ENCODE measurements at places on chromosomes 2 and 18. TPM values are rescaled to one million over a fixed set of nuclear protein-coding genes. Genes with fewer than 3 reads are reported as not detected.

DNA sequence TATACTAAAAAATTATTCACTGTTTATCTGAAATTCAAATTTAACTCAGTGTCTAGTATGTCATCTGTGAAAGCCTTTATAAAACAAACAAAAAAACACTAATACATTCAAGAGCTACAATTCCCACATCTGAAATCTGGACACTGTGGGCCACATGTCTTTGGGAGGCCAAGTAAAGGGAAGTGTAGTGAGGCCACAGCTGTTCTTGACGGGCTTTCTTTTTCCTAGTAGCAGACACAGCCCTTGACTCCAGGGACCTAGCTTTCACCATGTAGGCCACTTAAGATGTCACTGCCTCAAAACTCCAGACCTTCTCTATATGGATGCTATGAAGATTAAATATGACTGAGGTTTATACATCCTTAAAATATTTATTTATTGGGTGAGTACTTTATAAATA is 91.1 kb downstream of the RBMS1 start:
- no peak overlapping the region for H3K4me3 ChIP-seq
- peak overlapping the region; percentile 41 for H3K27ac ChIP-seq
- H3K36me3 ChIP-seq, result no peaks in the 10 kb centered on the region
- DNase-seq, result no peak
- peaks cover 55% of the 10 kb centered on the region for H3K4me1 ChIP-seq

- no peaks in the 10 kb centered on the region for H3K36me3 ChIP-seq
- H3K27me3 ChIP-seq, result no peaks in the 10 kb centered on the region
- H3K4me3 ChIP-seq, result no peak overlapping the region
- H3K4me1 ChIP-seq, result no peaks in the 10 kb centered on the region
Observed at GRCh38 chr18:79790996-79791972, 6.5 kb upstream of the KCNG2 start.

DNA sequence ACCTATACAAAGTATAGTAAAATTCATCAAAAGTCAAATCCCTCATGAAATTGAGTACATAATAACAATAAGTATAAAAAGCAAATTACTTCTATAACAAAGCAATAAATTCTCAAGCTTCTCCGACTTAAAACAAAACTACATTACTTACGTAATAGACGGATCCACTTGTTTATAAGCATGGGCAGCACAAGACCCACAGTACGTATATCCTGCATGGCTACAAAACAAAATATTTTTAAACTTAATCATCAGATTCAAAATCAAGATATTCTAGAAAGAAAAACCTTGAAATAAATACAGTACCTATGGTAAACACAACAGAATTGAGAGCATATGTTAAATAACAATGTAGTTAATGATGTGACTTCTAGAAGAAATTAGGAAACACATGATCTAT is 78.9 kb downstream of the MEMO1 start:
- no peak for DNase-seq
- H3K27me3 ChIP-seq, result no peaks in the 10 kb centered on the region
- H3K4me1 ChIP-seq, result no peaks in the 10 kb centered on the region
- no peak overlapping the region for H3K4me3 ChIP-seq
- H3K27ac ChIP-seq, result no peak overlapping the region
- no peaks in the 10 kb centered on the region for H3K36me3 ChIP-seq

GRCh38 chr18:46034230-46034629 is 37.8 kb downstream of the PSTPIP2 start:
- no peaks in the 10 kb centered on the region for H3K4me1 ChIP-seq
- H3K4me3 ChIP-seq, result no peak overlapping the region
- no peaks in the 10 kb centered on the region for H3K27me3 ChIP-seq

- no peaks in the 10 kb centered on the region for H3K27me3 ChIP-seq
- no peaks in the 10 kb centered on the region for H3K36me3 ChIP-seq
- no peak overlapping the region for H3K27ac ChIP-seq
- H3K4me3 ChIP-seq, result no peak overlapping the region
- no peak for DNase-seq
Observed at GRCh38 chr18:66150650-66151049, 399.8 kb downstream of the CDH7 start.

GRCh38 chr2:153311432-153311831 is 167.1 kb downstream of the RPRM start:
- H3K27ac ChIP-seq, result no peak overlapping the region
- H3K4me1 ChIP-seq, result no peaks in the 10 kb centered on the region
- DNase-seq, result no peak
- H3K4me3 ChIP-seq, result no peak overlapping the region
- H3K27me3 ChIP-seq, result no peaks in the 10 kb centered on the region

DNA sequence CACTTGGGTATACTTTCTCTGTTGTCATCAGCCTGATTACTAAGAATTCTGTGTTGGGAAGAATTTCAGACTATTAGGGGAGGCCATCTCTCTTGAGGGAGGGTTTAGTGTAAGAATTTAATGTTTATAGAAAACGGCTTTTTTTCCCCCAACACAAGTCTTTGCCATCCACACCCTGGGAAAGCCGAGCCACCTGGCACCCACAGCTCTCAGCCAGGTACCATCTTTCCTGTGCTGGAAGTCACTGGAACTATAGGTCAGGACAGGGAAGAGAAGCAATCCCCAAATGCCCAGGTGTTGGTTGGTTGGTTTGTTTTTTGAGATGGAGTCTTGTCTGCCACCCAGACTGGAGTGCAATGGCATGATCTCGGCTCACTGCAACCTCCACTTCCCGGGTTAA is 155.1 kb downstream of the SMAD7 start:
- DNase-seq, result no peak
- peaks cover 46% of the 10 kb centered on the region for H3K36me3 ChIP-seq
- H3K27ac ChIP-seq, result no peak overlapping the region
- H3K4me3 ChIP-seq, result no peak overlapping the region
- no peaks in the 10 kb centered on the region for H3K4me1 ChIP-seq
- H3K27me3 ChIP-seq, result no peaks in the 10 kb centered on the region

DNA sequence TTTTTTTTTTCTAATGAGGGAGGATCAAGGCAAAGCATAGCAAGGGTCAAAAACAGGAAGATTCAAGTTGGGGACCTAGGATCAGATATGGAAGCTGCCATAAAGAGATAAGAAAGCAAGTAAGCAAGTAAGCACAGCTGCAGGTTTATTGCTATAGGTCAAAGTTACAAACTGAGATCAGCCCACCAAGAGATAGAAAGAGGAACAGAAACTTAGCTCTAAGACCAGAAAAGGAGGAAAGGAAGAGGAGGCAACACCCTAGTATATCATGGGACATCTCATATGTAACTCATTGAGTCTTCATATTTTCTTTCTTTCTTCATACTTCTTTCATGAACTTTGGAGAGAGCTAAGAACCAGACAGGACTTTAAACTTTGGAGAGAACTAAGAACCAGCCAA is 295.9 kb upstream of the CRIM1 start:
- no peaks in the 10 kb centered on the region for H3K27me3 ChIP-seq
- DNase-seq, result no peak

DNA sequence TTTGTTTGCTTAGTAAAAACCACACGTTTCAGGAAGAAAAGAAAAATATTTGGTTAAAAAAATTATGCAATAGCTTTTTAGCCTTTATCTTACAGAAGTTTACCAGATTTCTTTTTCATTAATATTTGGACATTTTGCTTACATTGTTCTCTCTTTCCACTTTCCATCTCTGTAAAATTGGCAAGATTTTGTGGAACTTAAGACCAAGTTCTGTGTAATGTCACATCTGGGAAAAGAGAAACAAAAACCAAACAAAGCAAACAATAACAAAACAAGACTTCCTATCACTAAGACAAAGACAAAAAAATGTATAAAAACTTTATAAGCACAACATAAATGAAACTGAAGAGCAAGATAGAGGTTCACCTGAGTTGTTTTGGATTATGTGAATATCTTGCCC is 1392.1 kb upstream of the CELF4 start:
- no peak for DNase-seq
- no peaks in the 10 kb centered on the region for H3K36me3 ChIP-seq
- H3K4me1 ChIP-seq, result no peaks in the 10 kb centered on the region
- H3K27ac ChIP-seq, result no peak overlapping the region

Gene UGT1A6
- not detected for total RNA-seq

Gene ONECUT2
- not detected for total RNA-seq

Gene CLASP1
- total RNA-seq, result 97.2 TPM

Measured in tibial nerve (tissue), 4 donors.